ENCODE measurements at places on chromosomes 6 and 20.

GRCh38 chr20:58042591-58042990 is 185.9 kb downstream of the ANKRD60 start:
- no peak for DNase-seq

GRCh38 chr6:109892451-109893435 is 85.4 kb upstream of the GPR6 start:
- DNase-seq: no peak

DNA sequence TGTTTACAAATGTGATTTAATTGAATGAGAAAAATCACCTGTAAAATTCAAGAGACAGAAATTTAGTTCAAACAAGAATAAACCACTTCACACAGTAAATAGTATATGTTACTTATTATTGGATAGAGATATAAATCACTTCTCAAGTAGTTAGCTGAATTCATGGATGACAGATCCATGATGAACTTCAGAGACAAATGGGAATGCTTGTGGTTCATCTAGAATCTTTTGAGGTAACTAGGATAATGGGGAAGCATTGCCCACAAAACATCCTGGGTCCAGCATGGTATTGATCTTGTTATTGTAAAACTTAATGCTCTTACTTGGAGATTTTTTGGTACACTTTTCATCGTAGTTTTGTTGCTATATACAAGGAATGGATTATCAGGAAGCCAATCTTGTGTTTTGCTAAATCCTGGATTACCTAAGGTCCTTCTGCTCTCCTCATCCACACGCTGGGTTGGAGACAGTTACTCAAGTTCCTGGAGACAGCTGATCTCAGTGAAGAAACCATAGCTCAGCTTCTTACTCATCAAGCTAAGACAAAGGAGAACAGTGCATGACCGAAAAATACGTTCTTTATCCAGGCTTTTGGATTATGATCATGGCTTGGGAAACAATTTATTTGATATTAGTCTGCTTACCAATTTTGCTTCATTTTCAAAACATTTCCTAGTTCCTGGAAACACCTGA is 142.5 kb upstream of the PREP start:
- DNase-seq: no peak

DNA sequence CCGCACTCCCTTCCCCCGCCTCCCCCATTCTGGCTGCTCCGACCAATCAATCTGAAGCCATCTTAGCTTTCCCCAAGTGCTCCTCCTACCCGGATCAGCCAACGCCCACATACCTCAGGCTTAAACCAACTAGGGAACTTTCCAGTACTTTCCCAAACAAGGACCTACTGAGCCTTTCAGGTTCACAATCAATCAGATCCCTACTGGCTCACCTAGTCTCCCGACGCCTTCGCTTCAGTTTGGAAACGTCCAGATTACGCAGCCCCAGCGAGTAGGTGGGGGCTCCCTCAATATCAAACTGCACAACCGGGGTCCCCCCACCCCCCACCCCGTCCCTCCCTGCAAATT is 432 bp downstream of the HSPA1L start:
- peak; percentile 72 for DNase-seq

GRCh38 chr20:41889126-41889843 is 271.1 kb upstream of the CHD6 start:
- no peak for DNase-seq

DNA sequence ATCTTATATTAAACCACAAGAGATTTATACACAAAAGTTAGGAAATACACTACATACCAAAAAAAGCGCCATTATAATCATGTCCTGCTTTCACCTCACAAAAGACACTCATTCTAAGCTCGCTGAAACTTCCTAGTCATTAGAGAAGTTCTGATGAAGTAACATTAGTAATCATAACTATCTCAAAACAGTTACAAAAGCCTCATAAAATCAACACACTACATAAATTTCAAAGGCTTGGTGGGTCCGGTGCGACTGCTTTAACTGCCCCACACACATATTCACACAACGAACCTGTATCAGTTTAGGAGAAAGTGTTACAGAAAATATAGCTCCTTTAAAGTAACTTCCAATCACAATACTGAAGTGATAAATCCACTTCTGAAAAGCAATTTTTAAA is 1.9 kb downstream of the PHIP start:
- DNase-seq: no peak

- DNase-seq: no peak
Observed at GRCh38 chr6:165906-166305, 126.4 kb upstream of the DUSP22 start.

GRCh38 chr6:77356821-77357220 is 106.5 kb downstream of the HTR1B start:
- DNase-seq: no peak

- no peak for DNase-seq
Observed at GRCh38 chr6:56795466-56796195, 152.9 kb upstream of the DST start.
